ENCODE measurements at places on chromosomes 2 and 18.

DNA sequence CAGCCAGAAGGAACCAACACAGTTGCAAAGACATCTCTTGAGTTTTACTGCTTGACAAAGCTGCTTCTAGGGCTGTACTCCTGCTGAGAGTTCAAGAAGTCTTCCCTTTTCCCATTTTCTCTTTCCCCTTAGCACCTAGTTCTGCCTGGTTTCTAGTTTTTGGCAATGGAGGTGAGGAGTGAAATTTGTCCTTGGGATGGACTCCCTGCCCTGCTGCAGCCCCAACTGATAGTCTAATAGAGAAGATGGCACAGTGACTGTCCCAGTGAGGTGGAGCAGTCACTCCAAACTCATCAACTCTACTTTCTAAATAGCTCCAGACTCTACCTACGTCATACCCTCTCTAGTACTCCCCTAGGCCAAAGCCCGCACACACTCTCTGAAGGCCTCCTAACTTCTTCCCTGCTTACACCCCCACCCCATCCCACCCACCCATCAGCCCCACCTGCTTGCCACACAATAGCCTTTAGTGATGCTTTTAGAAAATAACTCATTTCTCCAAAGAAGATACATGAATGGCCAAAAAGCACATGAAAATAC lies 164.4 kb downstream of the DDX1 start:
- DNase-seq = no peak

GRCh38 chr18:36153203-36153602 lies 23.5 kb downstream of the ELP2 start:
- DNase-seq = no peak

- DNase-seq = no peak
Observed at GRCh38 chr18:715626-716025, 3.2 kb upstream of the ENOSF1 start.

DNA sequence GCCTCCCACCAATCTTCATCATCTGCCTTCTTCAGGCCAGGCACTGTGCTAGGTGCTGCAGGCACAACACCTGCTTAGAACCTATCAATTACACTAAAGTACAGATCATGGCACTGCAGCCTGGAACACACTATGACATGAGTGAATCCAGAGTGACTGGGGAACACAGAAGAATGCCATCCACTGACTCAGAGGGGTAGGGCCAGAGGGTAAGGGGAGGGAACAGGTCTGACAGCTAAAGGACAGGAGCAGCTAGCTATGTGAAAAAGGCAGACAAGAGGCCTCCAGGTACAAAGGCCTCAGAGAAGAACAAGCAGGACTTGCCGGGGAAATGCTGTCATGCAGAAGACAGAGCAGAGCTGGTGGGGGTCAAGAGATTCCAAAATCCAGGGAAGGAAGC lies 53.3 kb upstream of the ACAA2 start:
- DNase-seq = no peak

DNA sequence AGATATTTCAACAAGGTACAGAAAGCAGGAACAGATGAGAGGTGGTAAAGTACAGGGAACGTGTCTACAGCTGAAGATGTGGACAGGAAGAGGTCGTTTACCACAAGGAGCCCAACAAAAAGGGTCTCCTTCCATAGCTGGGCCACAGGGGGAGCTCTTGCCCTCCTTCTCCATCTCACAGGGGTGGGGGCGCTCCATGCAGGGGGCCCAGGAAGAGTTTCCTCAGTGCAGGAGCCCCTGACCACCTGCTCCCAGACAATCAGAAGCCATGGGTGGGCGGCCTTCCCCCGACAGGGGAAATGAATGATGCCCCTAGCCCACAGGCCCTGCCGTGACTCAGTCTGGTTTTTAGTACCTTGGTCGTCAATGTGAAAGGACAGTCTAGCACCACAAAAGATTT lies 163.6 kb upstream of the ZNF516 start:
- no peak for DNase-seq

GRCh38 chr18:67682516-67682915 lies 166.0 kb upstream of the DSEL start:
- DNase-seq = no peak

- no peak for DNase-seq
Observed at GRCh38 chr2:7860693-7861092, 821.2 kb upstream of the ID2 start.

DNA sequence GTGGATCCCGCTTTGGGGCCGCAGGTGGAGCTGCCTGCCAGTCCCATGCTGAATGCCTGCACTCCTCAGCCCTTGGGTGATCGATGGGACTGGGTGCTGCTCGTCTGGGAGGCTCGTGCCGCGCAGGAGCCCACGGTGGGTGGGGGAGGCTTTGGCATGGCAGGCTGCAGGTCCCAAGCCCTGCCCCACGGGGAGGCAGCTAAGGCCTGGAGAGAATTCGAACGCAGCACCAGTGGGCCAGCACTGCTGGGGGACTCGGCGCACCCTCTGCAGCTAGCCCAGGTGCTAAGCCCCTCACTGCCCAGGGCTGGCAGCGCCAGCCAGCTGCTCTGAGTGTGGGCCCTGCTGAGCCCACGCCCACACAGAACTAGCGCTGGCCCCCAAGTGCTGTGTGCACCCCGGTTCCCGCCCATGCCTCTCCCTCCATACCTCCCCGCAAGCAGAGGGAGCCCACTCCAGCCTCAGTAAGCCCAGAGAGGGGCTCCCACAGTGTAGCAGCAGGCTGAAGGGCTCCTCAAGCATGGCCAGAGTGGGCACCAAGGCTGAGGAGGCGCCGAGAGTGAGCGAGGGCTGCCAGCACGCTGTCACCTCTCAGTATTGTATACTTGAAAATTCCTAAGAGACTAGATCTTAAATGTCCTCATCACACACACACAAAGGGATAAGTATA lies 1654.2 kb upstream of the SLC39A10 start:
- DNase-seq = no peak

DNA sequence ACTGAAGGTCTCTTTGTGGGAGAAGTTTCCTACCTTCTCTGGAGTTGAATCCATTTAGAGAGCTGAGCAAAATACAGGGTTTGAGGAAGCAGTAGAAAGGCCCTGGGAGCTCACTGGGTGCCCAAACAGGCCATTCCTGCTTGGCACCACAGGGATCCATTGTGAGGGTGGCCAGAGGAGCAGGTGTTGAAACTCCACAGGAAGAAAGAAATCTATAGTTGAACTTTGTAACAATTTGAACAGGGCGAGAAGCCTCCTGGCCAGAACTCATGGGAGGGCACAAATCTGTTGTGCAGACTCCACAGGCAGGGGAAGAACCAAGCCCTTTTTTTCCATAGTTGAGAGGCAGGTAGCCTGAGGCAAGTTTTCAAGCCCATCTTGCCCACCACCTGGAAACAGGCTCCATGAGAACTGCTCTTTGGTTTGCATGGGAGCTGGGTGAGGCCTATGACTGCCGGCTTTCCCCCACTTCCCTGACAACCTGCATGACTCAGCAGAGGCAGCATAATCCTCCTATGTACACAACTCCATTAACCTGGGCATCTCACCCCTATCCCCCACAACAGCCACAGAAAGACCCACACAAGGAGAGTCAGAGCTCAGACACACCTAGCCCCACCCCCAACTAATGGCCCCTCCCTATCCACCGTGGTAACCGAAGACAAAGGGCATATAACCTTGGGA lies 1053.0 kb downstream of the TSN start:
- DNase-seq = no peak

- DNase-seq = no peak
Observed at GRCh38 chr2:229033816-229034215, 237.3 kb downstream of the PID1 start.

GRCh38 chr2:237662671-237663093 lies 35.3 kb downstream of the LRRFIP1 start:
- peak; percentile 16 for DNase-seq

- DNase-seq = no peak
Observed at GRCh38 chr2:238956676-238957075, 108.8 kb downstream of the TWIST2 start.

DNA sequence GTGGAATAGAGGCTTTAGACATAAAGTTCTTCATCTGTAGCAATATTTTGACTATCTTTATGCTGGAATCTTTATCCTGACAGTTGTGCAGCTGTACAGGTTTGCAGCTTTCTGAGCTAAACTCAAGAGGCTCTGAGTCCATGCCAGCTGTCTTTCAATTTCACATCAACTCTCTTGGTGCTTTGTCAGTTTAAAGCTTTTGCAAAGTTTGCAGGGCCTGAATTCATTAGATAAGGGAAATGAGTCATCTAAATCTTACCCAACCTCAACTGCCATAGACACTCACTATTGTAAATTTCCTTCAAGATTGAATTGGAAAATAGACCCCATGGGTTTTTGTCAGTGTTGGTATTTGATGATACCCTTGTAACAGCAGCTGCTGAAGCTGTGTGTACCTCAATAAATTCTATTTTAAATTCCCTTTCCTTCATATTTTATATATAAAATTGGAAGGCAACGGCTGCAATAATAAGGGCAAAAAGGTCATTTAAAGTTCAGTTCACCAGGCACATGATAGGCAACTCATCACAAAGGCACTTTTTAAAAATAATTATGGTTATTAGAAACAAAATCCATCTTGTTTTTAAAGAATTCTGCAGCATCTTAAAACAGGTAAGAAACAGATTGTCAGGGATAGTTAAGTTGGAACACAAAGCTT lies 169.9 kb upstream of the SLC39A10 start:
- no peak for DNase-seq

DNA sequence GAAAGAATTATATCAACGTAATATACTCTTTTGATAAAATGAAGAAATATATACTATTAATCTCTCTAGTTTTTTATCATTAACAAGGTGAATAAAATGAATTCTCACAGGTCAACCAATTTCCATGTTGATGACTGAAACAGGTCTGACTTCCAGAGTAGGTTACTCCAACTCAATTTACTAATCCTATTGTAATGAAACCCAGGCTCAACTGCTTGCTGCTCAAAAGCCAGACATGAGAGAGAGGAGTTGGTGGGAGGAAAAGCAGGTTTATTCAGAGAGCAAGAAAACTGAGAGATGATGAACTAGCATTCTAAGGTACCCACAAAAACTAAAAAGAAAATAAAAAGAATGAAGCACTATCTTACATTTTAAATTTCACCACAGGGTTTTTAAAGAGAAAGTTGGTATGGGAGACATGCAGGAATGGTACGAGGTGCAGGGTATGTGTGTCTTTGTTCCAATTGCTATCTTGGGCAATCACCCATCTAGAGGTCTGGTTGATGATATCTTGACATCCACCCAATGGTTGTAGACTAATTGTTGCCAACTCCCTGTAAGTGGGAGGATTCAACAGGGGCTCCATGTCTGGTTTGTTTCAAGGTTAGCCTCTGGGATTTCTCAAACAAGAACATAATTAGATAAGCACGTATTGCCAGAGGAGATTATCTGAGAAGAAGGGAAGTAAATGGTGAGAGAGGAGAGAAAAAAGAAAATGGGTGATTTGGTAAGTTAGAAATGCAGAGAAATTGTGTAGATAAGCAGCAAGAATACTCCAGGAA lies 471.4 kb upstream of the REG3G start:
- no peak for DNase-seq

GRCh38 chr2:221680548-221680947 lies 108.4 kb upstream of the EPHA4 start:
- DNase-seq = no peak

GRCh38 chr2:27255660-27256059 lies 7.2 kb downstream of the SLC30A3 start:
- no peak for DNase-seq
